Camera-type eye (tissue), 1 donor: ENCODE measurements at places on chromosomes 2 and 18. TPM values are rescaled to one million over a fixed set of nuclear protein-coding genes. Genes with fewer than 3 reads are reported as not detected.

The ZNF521 gene
- total RNA-seq = 99.6 TPM

The IHH gene
- 3.8 TPM for total RNA-seq

The IL36A gene
- total RNA-seq = not detected

The SCN7A gene
- 19.0 TPM for total RNA-seq

The SERPINB4 gene
- not detected for total RNA-seq

The EPHA4 gene
- 65.6 TPM for total RNA-seq

The CAPN10 gene
- total RNA-seq = 31.4 TPM

The SLC40A1 gene
- 129 TPM for total RNA-seq

The ZNF514 gene
- 38.0 TPM for total RNA-seq

The MATN3 gene
- 0.93 TPM for total RNA-seq

The FEV gene
- not detected for total RNA-seq

The PRSS56 gene
- 9.6 TPM for total RNA-seq

The ONECUT2 gene
- 10.5 TPM for total RNA-seq

The XDH gene
- 0.93 TPM for total RNA-seq

The NT5C1B gene
- not detected for total RNA-seq

The CCL20 gene
- total RNA-seq = not detected

The CCDC141 gene
- 19.2 TPM for total RNA-seq

The REG1B gene
- not detected for total RNA-seq

The ADD2 gene
- 64.5 TPM for total RNA-seq
